ENCODE measurements at places on chromosomes 4 and X. TPM values are rescaled to one million over a fixed set of nuclear protein-coding genes. Genes with fewer than 3 reads are reported as not detected.

PPM1K gene
- 160 TPM for total RNA-seq

ZFP92 gene
- 0.65 TPM for total RNA-seq

ENAM gene
- total RNA-seq, result 3.8 TPM

MAPK10 gene
- total RNA-seq, result 4.0 TPM

ANKRD37 gene
- total RNA-seq, result 22.1 TPM

DNA sequence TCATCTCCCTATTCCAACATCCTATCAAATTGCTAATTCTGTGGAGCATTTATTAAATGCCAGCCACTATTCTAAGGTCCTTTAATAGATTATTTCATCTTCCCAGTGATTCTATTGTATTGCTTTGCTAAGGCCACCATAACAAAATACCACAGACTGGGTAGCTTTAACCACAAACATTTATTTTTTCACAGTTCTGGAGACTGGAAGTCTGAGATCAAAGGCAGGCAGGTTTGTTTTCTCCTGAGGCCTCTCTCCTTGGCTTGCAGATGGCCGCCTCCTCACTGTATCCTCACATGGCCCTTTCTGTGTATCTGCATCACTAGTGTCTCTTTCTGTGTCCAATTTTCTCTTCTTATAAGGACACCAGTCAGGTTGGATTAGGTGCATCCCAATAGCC lies 64.5 kb downstream of the CPE start:
- DNase-seq, result no peak

- DNase-seq, result no peak
Measured at GRCh38 chr4:8296491-8296890, 26.9 kb downstream of the HTRA3 start.
